Activated CD4-positive, alpha-beta memory T cell treated with anti-CD3 and anti-CD28 coated beads for 36 hours (primary cell): ENCODE measurements at places on chromosomes 3 and 15. TPM values are rescaled to one million over a fixed set of nuclear protein-coding genes. Genes with fewer than 3 reads are reported as not detected.

WDR48 gene
- 43.8 TPM for total RNA-seq

GRCh38 chr3:61414456-61414855 is 146.9 kb upstream of the PTPRG start:
- H3K36me3 ChIP-seq = no peaks in the 10 kb centered on the region
- peaks cover 4% of the 10 kb centered on the region for H3K27me3 ChIP-seq
- H3K4me1 ChIP-seq = no peaks in the 10 kb centered on the region
- no peak for DNase-seq

KNG1 gene
- not detected for total RNA-seq

DNA sequence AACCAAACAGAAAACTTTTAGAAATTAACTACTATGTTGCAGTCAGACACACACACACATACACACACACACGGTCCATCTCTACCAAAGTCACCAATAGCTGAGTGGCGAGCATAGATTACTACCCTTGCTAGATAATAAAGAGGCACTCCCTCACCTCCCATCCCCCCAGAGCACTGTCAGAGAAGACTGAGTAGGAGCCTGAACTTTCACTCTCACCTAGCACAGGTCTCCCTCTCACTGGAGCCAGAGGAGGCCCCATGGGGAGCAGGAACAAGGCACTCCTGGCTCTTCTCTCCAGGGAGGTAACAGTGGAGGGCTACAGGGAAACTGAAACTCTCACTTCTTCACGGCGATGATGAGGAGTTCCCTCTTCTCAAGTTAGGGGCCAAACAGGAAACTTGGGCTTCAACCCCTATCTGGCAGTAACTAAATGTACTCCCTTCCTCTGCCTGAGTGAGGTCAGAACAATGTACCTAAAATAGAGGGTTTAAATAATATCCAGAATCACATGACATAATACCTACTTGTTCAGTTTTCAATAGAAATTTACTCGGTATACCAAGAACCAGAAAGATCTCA is 975.3 kb upstream of the GBE1 start:
- H3K4me1 ChIP-seq = no peaks in the 10 kb centered on the region
- H3K4me3 ChIP-seq = no peak overlapping the region
- H3K27me3 ChIP-seq = no peaks in the 10 kb centered on the region
- no peaks in the 10 kb centered on the region for H3K36me3 ChIP-seq

- H3K27ac ChIP-seq = no peak overlapping the region
- DNase-seq = no peak
- H3K4me3 ChIP-seq = no peak overlapping the region
- peaks cover 2% of the 10 kb centered on the region for H3K27me3 ChIP-seq
- no peaks in the 10 kb centered on the region for H3K36me3 ChIP-seq
- H3K4me1 ChIP-seq = no peaks in the 10 kb centered on the region
These were observed 80.0 kb downstream of the MITF start for GRCh38 chr3:69819282-69819681.

DNA sequence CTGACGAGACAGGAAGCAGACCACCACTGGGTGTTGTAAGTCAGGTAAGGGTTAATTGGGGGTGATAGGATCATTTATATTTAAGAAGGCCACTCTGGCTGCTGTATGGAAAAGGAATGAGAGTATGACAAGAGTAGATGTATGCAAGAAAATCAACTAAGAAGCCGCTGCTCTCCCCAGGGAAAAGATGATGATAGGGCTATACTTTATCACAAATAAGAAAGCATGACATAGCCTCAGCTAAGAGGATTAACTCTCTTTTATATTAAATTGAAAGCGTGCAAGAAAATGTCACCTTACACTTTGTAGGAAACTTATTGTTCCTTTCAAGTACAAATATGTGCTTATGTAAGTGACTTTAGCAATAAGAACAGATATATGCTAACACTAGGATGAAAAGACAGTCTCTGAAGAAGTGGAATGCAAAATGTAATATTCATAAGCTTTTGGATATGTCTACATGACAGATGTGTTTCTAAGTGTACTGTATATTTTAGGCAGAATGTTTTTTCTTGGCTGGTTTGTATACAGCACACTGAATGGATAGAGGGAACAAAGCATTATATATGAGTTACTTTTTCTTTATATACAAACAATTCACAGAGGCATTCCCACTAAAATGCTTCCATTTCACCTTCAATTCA is 8.7 kb upstream of the NDUFB4 start:
- H3K27me3 ChIP-seq = peaks cover 2% of the 10 kb centered on the region
- no peak overlapping the region for H3K4me3 ChIP-seq
- H3K27ac ChIP-seq = no peak overlapping the region
- no peak for DNase-seq

DNA sequence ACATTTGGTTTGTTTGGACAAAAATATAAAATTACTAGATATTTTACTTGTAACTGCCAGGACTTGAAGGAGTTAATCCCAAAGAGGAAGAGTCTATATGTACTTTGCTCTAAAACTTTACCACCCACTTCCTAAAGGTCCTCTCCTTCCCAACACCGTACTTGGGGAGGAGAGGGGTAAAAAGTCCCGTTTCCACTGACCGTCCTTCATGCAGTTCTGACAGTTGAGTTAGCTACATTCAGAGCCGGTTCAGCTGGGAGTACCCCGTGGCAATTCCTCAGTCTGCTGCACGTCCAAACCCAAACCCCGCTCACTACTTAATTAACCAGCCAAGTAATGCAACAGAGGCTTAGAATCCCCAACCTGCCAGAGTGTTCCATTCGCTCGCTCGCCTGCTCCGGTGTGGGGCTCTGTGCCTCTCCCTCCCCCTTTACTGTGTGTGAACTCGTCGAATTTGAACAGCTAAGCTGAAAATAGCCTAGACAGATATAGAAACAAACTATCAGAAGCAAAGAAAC is 519.7 kb downstream of the FOXP1 start:
- H3K4me1 ChIP-seq = peaks cover 63% of the 10 kb centered on the region
- DNase-seq = peak; percentile 69
- H3K36me3 ChIP-seq = peaks cover 4% of the 10 kb centered on the region
- no peak overlapping the region for H3K27ac ChIP-seq

DNA sequence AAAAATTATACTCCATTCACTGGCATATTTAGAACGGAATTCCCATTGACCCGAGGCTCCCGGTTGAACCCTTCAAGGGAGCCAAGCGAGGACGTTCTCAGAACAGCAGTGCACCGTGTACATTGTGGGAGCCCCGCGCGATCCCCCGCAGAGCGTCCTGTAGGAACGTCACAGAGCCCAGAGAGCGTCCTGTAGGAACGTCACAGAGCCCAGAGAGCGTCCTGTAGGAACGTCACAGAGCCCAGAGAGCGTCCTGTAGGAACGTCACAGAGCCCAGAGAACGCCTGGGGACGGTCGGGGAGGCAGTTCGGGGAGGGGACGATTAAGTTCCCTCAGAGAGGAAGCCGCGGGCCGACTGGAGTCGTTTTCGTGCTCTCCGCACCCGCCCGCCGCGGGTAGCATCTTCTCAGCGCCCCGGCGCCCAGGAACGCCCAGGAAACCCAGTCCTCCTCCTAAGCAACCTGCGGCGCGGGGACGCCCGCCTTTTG is 506 bp upstream of the ATP1B3 start:
- H3K27ac ChIP-seq = peak overlapping the region; percentile 92
- no peaks in the 10 kb centered on the region for H3K27me3 ChIP-seq
- H3K4me3 ChIP-seq = peak overlapping the region; percentile 88
- peak; percentile 83 for DNase-seq

- no peak overlapping the region for H3K4me3 ChIP-seq
- no peak overlapping the region for H3K27ac ChIP-seq
- H3K36me3 ChIP-seq = no peaks in the 10 kb centered on the region
- H3K4me1 ChIP-seq = no peaks in the 10 kb centered on the region
- DNase-seq = no peak
These were observed 61.4 kb downstream of the COL8A1 start for GRCh38 chr3:99699841-99700240.

DNA sequence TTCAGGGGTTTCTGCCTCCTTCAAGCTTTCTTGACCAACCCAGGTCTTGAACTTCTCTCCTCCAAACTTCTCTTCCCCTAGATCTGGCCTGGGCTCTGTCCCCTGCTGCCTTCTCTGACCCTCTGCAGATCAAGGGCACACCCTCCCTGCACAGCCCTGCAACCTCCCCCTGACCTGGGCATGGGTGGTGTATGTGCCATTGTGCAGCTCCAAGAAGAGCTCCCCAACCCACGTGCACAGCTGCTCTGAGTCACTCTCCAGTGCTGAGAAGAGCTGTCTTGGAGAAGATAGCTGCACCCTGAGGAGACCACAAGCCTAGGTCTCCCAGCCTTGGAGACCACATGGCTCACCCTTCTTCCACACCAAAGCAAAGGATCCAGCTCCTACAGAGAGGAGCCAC is 8.0 kb downstream of the MAN2C1 start:
- no peaks in the 10 kb centered on the region for H3K4me1 ChIP-seq
- DNase-seq = no peak
- H3K36me3 ChIP-seq = peaks cover 26% of the 10 kb centered on the region
- H3K27ac ChIP-seq = no peak overlapping the region
- H3K4me3 ChIP-seq = no peak overlapping the region

DNA sequence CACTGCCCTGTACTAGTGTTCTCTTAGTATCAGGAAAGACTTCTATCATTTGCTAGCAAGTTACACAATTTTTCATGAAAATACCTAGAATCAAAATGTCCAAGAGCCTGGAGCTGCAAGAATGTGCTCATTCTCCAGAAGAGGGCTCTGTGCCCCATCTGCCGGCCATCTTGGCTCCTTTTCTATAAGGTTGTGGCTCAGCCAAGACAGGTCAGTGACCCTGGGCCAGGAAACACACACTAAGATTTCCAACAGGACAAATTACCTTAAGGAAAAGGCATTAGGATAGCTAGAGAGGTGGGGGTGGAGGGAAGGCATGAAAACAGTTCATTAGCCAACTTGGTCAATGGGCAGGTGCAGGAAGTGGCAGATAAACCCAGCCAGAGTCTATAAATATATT is 20.7 kb downstream of the TIMP4 start:
- DNase-seq = peak; percentile 46
- no peaks in the 10 kb centered on the region for H3K36me3 ChIP-seq
- no peaks in the 10 kb centered on the region for H3K4me1 ChIP-seq
- no peak overlapping the region for H3K27ac ChIP-seq

TNK2 gene
- 59.9 TPM for total RNA-seq

GRCh38 chr3:170417090-170417489 is 1.6 kb upstream of the CLDN11 start:
- H3K27ac ChIP-seq = no peak overlapping the region
- H3K36me3 ChIP-seq = no peaks in the 10 kb centered on the region
- DNase-seq = no peak
- H3K4me1 ChIP-seq = peaks cover 16% of the 10 kb centered on the region

GRCh38 chr3:14843321-14843720 is 24.6 kb downstream of the FGD5 start:
- H3K27ac ChIP-seq = no peak overlapping the region
- peaks cover 10% of the 10 kb centered on the region for H3K4me1 ChIP-seq
- no peak for DNase-seq
- H3K36me3 ChIP-seq = no peaks in the 10 kb centered on the region
- no peak overlapping the region for H3K4me3 ChIP-seq

GRCh38 chr3:111936191-111936841 is 42.5 kb upstream of the ABHD10 start:
- H3K4me1 ChIP-seq = no peaks in the 10 kb centered on the region
- no peak overlapping the region for H3K27ac ChIP-seq
- H3K36me3 ChIP-seq = peaks cover 9% of the 10 kb centered on the region
- DNase-seq = no peak
- H3K27me3 ChIP-seq = no peaks in the 10 kb centered on the region

DNA sequence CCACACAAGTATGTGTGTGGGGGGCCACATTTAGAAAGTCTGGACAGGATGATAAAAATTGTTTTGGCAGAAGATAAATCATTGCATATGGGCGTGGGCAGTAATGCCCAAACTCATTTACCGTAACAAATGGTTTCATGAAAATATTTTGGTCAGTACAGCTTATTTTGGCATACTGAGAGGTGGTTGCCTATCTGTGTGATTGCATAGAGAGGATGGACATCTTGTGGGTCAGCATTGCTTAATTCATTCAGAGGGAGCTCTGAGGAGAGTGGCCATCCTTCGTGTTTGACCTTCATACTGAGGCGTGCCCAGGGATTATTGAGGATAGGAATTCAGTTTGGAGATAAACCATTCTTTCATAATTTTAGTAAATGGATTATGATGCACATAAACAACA is 162.5 kb downstream of the GAP43 start:
- DNase-seq = no peak
- H3K4me1 ChIP-seq = peaks cover 25% of the 10 kb centered on the region
- H3K27ac ChIP-seq = no peak overlapping the region
- H3K36me3 ChIP-seq = no peaks in the 10 kb centered on the region
- H3K27me3 ChIP-seq = no peaks in the 10 kb centered on the region
- no peak overlapping the region for H3K4me3 ChIP-seq

BDH1 gene
- 90.5 TPM for total RNA-seq

CHRNA5 gene
- total RNA-seq = 4.0 TPM

PLA2G4D gene
- not detected for total RNA-seq

DNA sequence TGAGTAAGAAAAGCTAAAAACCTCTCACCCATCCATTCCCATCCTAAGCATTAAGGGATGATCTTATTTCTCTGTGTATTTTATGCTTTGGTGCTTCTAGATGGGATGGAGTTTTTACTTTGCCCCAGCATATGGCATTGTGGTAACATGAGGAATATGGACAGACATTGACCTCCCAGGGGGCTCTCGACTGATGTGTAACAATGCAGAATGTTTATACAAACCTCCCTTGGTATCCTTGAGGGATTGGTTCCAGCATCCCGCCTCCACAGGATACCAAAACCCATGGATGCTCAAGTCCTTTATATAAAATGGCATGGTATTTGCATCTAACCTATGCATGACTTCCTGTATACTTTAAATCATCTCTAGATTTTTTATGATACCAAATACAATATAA is 21.6 kb downstream of the PDIA5 start:
- H3K27me3 ChIP-seq = no peaks in the 10 kb centered on the region
- DNase-seq = no peak

DNA sequence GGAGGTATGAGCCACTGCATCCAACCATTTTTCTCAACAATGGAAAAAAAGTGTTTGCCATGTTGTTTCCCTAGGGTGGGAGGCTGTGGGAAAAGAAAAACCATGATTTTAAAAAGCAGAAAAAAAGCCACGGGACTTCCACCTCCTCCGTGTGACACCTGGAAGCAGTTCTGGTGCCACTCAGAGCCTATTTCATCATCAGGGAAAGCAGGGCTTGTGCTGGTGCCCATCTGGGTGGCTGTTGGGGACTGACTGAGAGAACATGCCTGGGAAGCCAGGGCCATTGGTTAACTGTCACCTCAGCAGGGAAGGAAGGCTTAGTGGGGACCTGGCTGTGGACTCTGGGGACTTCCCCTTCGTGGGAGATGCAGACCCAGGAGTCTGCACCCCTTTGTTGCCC is 7.3 kb downstream of the RNU5B-1 start:
- H3K4me3 ChIP-seq = no peak overlapping the region
- no peak overlapping the region for H3K27ac ChIP-seq
- DNase-seq = no peak
- no peaks in the 10 kb centered on the region for H3K4me1 ChIP-seq

GRCh38 chr15:59647085-59647484 is 10.2 kb downstream of the GTF2A2 start:
- peaks cover 23% of the 10 kb centered on the region for H3K36me3 ChIP-seq
- H3K27me3 ChIP-seq = no peaks in the 10 kb centered on the region
- no peak overlapping the region for H3K27ac ChIP-seq
- no peak overlapping the region for H3K4me3 ChIP-seq

- H3K4me3 ChIP-seq = no peak overlapping the region
- H3K4me1 ChIP-seq = peaks cover under 1% of the 10 kb centered on the region
- H3K36me3 ChIP-seq = no peaks in the 10 kb centered on the region
- H3K27me3 ChIP-seq = no peaks in the 10 kb centered on the region
- H3K27ac ChIP-seq = no peak overlapping the region
These were observed 24.7 kb upstream of the KIF23 start for GRCh38 chr15:69389426-69389825.

- no peak for DNase-seq
- H3K4me1 ChIP-seq = no peaks in the 10 kb centered on the region
- H3K27me3 ChIP-seq = no peaks in the 10 kb centered on the region
These were observed 394.8 kb downstream of the FHIT start for GRCh38 chr3:60856257-60857046.

- no peaks in the 10 kb centered on the region for H3K36me3 ChIP-seq
- H3K27ac ChIP-seq = no peak within 1 kb of the TSS
- H3K4me1 ChIP-seq = peaks cover 19% of the 10 kb centered on the region
These were observed at the start of gene CALML4 for GRCh38 chr15:68204776-68205557. Gene CALML4 (minus strand): TSS chr15:68205332. CDS start chr15:68205247, 85 bp downstream.
